ENCODE measurements at places on chromosomes 2 and 18.

- DNase-seq: no peak
Measured at GRCh38 chr2:225600444-225600843, 200.9 kb downstream of the NYAP2 start.

GRCh38 chr2:95234286-95234785, 27.0 kb downstream of the ZNF892 start:
- no peak for DNase-seq

DNA sequence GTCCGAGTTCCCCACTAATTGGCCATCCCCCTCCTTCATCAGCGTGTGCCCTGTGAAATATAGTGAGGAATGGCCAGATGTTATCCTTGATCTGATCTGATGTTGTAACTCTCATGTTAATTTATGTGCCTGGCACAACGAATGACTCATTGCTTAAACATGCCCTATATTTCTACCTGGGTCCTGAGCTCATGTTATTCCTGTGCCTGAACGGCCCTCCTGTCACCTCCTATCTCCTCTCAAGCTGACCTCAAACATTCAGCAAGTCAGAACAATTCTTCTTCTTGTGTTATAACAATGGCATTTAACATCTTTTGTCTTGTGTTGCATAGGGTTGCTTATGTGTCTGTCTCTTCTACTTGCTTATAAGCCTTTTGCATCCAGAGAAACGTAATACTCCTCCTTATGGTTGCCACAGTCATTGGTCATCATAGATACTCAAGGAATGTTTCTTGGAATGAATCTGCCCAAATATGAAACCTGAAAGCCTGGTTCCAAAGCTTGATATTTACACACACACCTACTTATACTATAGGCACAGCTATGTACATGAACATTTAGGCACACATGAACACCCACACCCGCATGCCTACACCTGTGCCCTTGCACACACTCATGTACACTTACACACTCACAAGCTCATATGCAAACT, 80.2 kb upstream of the PHLPP1 start:
- no peak for DNase-seq

- no peak for DNase-seq
Measured at GRCh38 chr2:114821055-114821454, 378.6 kb downstream of the DPP10 start.
